NCI-H1092 (cell line): ENCODE measurements at places on chromosomes 3 and 15.

- DNase-seq = peak; percentile 19
Measured at GRCh38 chr3:62051506-62051905, 321.8 kb downstream of the FEZF2 start.

DNA sequence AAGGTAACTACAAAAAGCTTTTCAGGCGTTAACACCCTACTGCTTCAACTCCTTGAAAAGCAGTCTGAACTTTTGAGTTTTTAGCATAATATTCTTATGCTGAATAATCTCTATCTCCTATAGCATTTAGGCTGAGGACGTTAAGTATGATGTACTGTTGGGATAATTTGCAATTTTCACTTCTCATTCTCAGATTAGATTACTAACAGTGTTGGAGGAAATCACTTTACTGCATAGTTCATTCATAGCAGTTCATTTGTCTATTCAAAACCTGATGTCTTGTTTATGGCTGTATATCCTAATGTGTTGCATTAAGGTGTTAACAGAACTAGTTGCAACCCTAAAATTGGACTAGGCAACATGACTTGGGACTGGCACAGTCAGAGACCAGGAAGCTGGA, 983.1 kb downstream of the FHIT start:
- no peak for DNase-seq

GRCh38 chr3:89946884-89947283, 839.5 kb downstream of the EPHA3 start:
- DNase-seq = no peak

GRCh38 chr3:155554777-155555451, 190.0 kb downstream of the PLCH1 start:
- DNase-seq = no peak

DNA sequence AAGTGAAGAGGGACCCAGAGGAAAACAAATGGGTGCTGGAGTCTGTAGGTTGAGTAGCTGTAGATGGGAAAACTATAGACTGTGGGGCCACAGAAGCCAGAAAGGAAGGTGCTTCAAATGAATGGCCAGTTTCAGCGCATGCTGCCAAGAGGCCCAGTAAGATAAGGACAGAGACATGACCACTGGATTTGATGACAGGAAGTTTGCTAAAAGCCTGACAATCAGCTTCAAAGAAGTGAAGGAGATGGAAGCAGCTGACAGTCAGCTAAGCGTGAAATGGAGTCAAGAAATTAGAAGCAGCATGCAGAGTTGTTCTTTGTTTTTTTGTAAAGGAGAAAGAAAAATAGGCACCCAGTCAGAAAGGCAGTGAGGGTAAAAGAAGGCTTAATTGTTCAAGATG, 24.9 kb downstream of the TXNRD3 start:
- no peak for DNase-seq

DNA sequence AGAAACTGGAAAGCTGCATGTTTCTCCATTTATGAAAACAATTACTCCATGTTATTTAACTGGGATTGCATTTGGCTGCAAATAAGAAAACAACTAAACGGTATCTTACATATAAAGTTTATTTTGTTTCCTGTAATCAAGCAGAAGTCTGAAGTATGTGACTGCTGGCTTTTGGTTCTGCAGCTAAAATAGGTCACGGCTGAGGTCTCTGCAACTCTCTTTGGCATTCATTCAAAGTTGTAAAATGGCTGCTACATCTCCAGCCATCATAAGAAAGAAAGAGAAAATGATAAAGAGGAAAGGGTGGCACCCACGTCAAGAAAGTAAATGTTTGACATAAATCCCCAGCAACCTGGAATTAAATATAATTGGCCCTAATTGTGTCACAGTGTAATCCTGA, 406.1 kb downstream of the TBC1D5 start:
- no peak for DNase-seq

- no peak for DNase-seq
Measured at GRCh38 chr3:16089521-16089920, 85.0 kb upstream of the GALNT15 start.

DNA sequence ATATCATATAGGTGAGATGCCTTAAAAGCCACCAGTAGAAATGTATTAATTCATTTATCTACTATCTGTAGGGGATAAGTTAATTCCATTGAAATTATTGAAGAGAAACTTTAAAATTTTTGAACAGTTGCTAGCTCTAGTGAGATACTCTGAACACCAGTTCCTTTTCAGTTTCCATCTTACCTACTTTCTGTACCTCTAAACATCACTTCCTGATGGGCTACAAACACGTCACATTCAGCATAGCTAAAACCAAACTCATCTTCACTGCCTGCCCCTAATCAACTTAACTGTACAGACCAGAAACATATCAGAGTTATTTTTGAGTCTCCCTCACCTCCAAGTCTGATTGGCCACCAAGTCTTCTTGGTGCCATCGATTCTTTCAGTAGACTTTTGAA, 88.9 kb downstream of the FEZF2 start:
- DNase-seq = no peak

- no peak for DNase-seq
Measured at GRCh38 chr3:157127831-157128767, 31.8 kb downstream of the CCNL1 start.

DNA sequence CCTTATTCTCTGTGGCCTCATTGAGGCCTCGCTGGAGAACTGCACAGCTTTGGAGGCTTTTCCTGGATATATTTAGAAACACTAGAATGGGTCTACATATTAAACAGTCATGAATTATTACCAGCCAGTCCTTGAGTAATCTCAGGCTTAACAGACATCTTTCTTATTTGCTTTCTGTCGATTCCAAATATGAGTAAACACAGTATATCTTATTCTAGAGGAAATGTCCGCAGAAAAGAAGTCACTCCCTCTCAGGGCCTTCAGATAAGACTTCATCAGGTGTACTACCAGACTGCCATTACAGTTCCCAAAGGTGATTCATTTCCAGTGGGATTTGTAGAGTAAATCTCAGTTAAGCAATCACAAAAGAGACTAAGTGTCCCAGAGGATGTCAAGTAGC, 310.7 kb downstream of the RBMS3 start:
- DNase-seq = no peak

GRCh38 chr15:34025252-34025651, 13.8 kb downstream of the AVEN start:
- no peak for DNase-seq

DNA sequence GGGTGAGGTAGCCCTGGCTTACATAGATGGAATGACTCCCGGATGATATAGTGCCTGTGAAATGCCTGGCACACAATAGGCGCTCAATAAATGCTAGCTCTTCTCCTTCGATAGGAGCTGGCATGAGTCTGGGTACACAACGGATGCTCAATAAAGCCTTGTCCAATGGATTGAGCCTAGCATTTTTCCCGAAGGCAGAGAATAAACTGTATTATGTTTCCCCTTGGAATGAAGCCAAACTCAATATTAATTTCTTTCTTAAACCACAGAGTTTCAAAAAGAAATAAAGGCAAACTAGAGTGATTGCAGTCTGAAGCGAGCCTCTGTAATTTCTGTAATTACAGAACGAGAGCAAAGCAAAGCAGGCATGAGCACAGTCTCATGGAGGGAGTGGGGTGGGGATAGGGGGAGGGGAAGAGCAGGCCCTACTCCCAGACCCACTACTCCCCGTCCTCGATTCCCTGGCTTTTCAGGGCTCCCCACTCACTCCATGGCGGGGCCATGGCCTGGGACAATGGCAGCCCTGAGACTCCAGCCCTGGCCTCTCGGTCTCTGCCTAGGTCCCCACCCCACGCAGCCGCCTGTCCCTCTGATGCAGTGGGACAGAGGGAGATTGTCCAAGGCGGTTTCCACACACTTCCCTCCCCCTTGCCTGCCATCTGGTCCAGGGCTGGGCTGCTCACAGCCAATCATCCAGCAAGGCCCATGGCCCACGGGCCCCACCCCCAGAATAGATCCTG, 18.0 kb downstream of the SLC6A1 start:
- no peak for DNase-seq

GRCh38 chr3:32685543-32686185, 676 bp downstream of the CNOT10 start:
- no peak for DNase-seq

GRCh38 chr15:42020713-42021273, at the start of gene PLA2G4E:
PLA2G4E (minus strand) TSS chr15:42021042; CDS start chr15:42021030, 12 bp downstream.
- DNase-seq = no peak

- no peak for DNase-seq
Measured at GRCh38 chr3:139917226-139917785, 17.7 kb upstream of the CLSTN2 start.

DNA sequence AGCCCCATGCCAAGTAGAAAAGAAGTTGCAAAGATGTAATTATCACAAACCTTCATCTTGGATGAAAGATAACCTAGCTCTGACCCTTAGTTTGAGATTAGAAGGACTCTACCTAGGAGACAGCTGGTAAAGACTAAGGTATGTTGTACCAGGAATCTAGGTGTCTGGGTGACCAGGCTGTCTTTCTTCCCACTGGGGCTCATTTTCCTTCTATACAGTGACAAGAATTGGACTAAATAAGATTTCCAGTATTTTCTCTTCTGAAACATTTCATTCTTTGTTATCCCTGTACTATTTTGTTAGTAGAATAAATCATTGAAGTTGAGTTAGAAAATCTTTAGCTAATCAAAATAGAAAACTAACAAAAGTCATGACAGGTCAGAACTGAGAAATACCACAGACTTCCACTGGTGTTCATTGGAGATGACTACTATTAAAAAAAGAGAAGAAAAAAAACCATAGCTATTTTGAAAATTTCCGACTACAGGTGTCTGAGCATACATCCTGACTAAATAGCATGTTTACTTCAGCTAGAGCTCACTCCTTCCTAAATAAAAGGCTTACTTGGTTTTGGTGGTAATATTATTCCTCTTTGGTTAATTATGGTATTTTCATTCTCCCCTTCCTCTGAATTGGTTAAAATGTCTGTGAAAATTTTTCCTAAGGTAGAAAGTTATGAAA, 10.1 kb downstream of the TGFBR2 start:
- DNase-seq = no peak

DNA sequence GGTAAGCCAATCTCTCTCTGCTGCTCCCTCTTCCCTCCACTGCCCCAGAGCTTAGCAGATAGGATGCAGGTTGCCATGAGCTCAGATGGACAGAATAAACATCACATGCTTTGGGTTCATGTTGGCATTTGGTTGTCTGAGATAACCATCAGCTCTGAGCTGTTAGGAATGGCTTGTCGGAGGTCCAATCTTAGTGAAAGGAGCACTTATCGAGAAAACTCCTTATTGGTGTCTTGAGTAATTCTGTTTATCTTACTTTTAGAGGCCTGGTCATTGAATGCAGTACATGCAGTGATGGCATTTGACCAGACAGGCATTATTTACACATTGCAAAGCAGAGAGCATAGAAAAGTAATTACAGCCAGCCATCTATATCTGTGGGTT, 99.7 kb downstream of the CEMIP start:
- DNase-seq = no peak

DNA sequence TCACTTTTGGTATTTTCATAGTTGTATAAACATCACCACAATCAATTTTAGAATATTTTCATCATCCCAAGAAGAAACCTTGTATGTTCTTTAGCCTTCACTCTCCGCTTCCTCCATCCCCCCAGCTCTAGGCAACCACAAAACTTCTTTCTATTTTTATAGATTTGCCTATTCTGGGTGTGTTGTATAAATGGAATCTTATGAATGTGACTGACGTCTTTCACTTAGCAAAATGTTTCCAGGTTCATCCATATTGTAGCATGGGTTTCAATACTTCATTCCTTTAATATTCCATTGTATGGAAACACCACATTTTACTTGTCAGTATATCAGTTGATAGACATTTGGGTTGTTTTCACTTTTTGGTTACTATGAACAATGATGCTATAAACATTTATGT, 335.8 kb upstream of the GOLIM4 start:
- no peak for DNase-seq

GRCh38 chr3:77191014-77191413, 151.1 kb downstream of the ROBO2 start:
- no peak for DNase-seq

- DNase-seq = peak; percentile 16
Measured at GRCh38 chr3:77259694-77260093, 219.8 kb downstream of the ROBO2 start.

DNA sequence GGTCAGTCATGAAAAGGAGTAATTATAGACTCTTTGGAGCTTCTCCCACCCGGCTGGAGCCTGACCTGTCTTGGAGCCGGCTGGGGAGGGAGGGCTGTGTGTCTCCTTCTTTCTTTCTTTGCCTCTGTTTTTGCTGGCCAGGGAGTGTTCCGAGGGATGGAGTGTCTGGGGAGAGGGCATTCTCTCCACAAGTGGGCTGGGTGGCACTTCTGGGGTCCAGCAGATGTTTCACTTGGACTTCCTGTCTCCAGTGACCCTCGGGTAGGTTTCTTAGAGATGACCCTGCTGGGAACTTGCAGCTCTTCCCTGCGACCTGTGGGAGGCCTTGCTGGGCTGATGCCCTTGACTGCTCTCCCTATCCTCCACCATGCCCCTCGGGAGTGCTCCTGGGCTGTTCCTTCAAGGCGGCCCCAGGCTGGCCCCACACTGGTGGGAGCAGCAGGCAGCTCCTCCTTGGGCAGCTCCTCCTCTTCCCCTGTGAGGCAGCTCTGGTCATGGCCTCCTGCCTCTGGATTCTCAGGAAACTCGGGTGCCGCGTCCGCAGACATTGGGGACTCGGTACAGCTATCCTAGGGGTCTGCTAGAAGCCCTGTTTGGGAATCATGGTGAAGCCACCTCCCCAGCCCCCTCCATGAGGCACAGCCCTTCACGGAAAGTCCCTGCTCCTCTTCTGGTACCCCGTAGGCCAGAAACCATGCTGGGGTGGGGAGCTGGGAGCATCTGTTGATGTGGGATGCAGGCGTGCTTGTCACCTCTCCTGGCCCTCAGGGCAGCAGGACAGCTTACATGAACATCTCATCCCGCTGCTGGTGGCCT, 44.9 kb downstream of the APBA2 start:
- DNase-seq = no peak

GRCh38 chr3:77149382-77149781, 109.5 kb downstream of the ROBO2 start:
- DNase-seq = no peak
